Muscle of back (tissue), 13 donors: ENCODE measurements at places on chromosomes 4 and X.

DNA sequence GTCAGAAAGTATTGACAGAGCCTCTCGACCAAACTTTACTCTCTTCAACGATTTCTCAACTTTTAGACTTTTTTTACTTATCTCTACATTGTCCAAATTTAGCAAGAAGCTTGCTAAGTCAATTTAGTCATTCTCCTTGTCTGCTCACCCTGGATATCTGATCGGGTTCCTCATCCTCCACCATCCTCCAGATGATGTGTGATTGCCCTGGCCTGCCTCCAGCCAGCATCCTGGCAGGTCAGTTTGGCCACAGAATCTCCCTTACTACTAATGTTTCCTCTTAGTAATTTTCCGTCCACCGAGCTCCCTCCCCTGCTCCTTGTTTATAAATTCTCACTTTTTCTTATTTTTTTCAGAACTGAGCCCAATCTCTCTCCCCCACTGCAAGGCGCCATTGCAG, 167.9 kb upstream of the ZFP42 start:
- DNase-seq = no peak

- DNase-seq = peak; percentile 76
Measured at GRCh38 chr4:125368671-125369081, 53.9 kb downstream of the FAT4 start.

- DNase-seq = no peak
Measured at GRCh38 chr4:25029479-25030276, 1.1 kb downstream of the LGI2 start.

DNA sequence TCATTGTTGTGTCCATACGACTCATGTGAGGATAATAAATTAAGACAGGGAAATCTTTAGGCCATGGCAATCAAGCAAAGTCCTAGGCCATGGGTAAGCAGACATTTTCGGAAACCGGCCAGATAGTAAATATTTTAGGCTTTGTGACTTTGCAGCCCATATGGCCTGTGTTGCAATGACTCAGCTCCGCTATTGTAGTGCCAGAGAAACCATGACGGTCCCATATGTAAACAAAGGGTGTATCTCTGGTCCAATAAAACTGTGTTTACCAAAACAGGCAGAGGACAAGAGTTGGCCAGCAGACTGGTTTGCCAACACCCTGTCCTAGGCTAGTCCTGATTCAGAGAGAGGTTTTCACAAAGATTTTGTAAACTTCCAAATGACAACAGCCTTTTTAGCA, 5.0 kb downstream of the FAM114A1 start:
- DNase-seq = no peak

GRCh38 chr4:47852136-47852535, 14.3 kb upstream of the CORIN start:
- peak; percentile 11 for DNase-seq

DNA sequence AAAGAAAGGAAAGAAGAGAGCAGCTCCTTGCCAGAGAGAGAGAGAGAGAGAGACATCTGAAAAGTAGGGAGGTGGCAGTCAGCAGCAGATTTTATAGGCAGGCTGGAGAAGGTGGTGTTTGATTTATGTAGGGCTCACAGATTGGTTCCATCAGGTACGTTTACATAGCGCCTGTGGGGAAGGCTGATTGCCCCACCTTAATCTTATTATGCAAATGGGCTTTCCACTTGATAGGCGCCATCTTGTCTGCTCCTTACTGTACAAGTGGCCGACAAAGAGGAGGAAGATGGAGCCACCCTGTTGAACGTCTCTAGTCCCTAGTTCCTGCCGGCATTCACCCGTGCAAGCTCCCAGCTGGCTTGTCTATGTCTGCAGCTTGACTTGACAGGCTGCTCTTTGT, 49.1 kb upstream of the DHRSX start:
- no peak for DNase-seq
